Activated naive CD8-positive, alpha-beta T cell treated with anti-CD3 and anti-CD28 coated beads, Interleukin-2, amount 50 U/mL, for 16 hours (primary cell): ENCODE measurements at places on chromosomes 6 and 20.

GRCh38 chr20:39789411-39789810 lies 827.3 kb downstream of the DHX35 start:
- DNase-seq, result no peak

GRCh38 chr20:17530716-17531664 lies at the start of gene BFSP1:
TSS of gene BFSP1 (minus strand) at chr20:17531379. CDS start at chr20:17531329, 50 bp downstream.
- peak; percentile 6 for DNase-seq

GRCh38 chr6:39754514-39755115 lies 29.4 kb upstream of the KIF6 start:
- no peak for DNase-seq

DNA sequence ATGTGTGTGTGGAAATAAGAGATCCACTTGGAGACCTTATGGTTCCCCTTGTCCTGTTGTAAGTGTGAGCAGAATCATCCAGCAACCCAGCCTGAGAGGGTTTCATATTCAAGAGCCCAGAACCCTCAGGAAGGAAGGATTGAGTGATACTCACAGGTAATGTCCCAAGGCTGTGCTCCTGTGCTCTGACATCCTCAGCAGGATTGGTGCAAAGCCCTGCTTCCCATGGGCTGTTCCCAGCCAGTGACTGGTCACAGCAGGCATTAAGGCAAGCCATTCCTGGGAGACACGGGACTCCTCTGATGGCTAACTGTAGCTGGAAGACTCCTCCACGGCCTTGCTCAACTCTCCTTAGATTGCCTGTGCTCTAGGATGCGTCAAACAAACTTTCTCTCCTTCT lies 33.8 kb upstream of the HLA-G start:
- DNase-seq, result no peak

GRCh38 chr20:47568019-47568418 lies 66.3 kb downstream of the NCOA3 start:
- DNase-seq, result no peak

DNA sequence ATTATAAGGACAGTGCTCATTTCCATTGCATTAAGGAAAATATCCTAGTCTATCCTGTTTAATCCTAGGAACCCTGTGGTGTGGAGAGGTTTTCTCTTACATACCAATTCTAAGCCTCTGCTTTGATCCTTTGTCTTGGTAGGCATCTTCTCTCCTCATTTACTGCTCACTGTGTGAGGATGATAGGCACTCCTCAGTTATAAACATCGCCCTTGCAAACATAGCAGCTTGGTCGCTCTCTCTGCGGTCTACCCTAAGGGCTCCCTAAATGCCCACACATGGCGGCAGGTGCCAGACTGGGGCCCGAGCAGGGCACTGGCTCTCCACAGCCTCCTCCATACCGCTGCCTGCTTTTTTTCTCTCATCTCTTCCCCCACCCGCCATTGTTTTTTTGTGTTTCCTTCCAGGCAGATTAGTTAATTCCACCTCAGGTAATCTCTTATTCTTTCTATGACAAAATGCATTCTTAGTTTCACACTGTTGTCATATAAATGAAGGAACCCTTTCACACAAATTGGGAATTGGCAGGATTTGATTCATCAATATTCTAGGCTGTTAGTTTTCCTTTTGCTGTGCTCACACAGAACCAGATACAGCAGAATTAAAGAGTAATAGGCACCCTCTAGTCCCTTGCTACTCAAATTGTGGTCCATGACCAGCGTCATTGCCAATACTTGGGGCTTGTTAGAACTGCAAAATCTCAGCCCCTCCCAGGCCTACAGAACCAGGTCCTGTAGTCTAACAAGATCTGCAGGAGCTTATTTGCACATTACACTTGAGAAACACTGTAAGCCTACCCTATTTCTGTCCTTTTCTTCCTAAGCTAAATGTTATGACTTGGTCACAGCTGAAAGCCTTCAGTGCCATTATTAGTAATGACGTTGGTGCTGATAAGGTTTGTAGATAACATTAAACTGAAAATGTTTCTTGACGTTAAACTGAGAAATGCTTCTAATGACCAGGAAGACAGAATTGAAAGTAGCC lies 36.3 kb downstream of the CARMIL1 start:
- DNase-seq, result no peak

DNA sequence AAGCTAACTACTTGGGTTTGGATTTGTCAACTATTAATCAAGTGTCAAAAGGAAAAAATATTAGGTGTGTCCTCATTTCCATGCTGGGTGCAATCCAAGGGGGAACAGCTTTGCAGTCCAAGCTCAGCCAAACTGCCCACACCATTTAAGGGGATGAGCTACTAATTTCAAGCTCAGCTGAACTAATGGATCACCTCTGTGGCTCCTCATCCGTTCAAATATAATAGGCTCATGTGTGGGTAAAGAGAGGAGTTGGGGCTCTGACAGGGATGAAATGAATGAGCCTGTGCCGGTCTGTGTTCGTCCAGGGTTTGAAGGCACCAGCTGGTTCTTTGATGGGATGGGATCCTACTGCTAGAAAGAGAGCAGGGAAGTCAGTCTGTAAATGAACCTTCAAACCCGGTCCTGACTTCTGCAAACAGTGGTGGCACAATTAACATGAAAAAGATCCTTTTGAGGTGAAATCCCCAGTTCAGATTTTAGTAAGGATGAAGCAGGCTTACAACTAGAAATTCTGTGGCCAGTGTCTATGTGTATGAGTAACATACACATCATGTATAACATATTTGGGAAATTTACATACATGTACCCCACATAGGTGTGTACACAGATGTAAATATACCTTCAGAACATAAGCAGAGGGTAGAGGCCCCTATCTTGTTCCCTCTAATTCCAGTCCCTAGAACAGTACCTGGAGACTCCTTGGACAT lies 41.9 kb downstream of the TTI1 start:
- DNase-seq, result no peak

- DNase-seq, result no peak
These were observed 23.1 kb upstream of the LAMP5 start for GRCh38 chr20:9491324-9491723.

DNA sequence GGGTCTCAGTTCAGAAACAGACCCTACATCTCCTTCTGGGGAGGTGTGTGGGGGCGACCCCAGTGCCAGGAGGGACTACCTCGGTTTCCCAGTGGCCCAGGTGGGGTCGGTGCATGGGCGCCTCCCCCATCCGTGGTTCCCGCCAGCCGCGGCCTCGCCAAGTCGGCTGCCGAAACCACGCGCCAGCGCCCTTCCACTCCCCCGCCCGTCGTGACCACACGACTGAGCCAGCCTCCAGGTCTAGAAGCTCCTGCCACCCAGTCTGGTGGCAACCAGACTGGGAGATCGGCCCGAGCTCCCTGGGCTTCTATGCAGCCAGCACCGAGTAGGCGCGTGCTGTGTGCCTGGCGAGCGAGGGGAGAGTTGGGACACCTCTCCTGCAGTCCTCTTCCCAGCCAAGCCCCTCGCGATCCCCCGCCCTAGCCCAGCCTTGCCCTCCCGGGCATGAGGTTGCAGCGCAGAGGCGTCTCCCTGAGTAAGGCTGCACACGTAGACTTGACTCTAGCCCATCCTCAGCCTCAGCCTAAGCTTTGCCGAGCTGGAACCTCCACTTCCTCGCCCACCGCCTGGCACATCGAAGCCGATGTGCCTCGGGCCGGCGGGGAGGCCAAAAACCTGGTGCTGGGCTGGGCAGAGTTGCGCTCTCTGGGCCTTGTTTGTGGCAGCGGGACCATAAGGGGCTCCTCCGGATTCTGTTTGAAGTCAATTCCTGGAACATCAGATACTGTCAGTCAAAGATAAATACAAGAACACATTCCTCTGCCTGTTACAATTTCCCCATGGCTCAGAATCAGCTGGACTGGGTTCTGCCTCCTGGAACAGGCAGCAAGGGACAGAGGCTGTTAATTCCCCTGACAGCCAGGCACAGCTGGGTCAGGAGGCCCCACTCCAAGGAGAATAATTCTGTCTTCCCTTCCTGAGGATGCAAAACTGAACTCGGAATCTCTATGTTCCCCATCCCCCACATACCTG lies 1.5 kb upstream of the CPNE5 start:
- no peak for DNase-seq

DNA sequence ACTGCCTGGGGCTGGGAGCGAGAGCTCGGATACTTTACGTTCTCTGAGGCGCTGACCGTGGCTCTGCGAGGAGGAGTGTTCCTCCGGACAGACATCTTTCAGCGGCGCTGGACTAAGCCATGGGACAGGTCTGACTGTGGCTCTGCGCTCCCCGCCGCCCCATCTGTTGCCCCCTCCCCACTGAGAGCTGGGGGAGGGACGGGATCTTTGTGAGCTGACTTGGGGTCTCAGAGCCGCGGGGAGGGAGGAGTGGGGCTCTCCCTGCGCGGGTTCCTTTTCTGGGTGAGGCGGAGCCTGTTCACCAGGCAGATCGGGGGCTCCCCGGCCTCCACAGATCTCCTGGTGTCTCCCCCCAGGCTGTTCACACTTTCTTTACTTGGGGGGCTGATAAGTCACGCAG lies 11.3 kb upstream of the GATA5 start:
- no peak for DNase-seq

- no peak for DNase-seq
These were observed 32.6 kb downstream of the SF3B5 start for GRCh38 chr6:144062786-144063185.

GRCh38 chr6:6884193-6884627 lies 223.6 kb upstream of the RREB1 start:
- no peak for DNase-seq

- no peak for DNase-seq
These were observed 102.2 kb upstream of the ADGRF1 start for GRCh38 chr6:47144306-47144705.

- no peak for DNase-seq
These were observed 16.6 kb upstream of the WFDC12 start for GRCh38 chr20:45140836-45141235.

GRCh38 chr20:43492101-43492500 lies 15.4 kb upstream of the L3MBTL1 start:
- DNase-seq, result no peak

DNA sequence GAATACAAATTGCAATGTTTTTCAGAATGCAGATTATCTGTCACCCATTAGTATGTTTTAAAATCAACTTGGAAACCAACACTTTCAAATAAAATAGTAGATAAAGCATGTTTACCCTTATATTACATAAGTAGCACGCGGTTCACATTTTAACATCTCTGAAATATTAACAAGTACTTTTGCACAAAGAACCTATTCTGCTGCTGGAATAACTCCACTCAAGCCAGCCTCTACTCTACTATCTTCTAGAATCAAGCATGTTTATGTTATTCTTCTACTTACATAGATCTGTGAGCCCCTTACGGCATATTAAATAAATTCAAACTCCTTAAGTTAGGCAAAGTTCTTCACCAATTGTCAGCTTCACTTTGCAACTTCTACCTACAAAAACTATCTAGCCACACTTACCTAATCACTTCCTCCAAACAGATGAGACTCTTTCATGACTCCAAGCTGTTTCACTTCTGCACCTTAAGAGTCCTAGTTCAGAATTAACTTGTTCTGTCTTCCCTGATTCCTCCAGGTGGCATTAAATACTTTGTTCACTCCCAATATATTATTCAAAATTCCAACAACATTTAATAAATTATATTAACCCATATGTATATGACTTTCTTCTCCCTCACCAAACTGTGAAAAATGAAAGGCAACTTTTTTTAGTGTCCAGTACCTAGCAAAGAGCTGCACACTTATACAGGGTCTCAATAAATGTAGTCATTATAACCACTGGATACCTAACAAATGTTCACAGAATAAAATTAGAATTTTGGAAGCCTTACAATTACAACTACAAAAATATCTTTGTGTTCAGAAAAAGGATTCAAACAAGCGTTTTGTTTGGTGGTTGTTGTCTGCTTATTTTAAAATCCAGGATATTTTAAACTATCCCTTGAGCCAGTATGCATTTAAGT lies 12.1 kb downstream of the CEP85L start:
- DNase-seq, result no peak

DNA sequence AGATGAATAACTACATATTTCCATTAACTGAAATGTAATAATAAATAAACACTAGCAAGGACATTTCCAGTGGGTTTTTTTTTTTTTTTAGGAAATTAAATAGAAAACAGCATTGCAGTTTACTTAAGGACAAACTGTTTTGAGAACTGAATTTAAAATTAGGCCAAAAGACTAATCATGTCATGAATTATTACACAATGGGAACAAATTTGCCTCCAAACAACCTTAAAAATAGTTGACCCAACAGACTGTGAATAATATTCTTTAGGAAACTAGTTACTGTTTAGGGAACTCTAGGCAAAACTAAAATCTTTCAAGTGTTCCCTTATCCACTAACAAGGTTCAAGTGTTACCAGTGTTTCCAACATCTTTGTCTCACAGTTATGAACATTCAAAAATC lies 16.4 kb upstream of the COL12A1 start:
- DNase-seq, result no peak

GRCh38 chr6:25462235-25462897 lies 183.2 kb downstream of the CARMIL1 start:
- no peak for DNase-seq

- DNase-seq, result no peak
These were observed 104.3 kb downstream of the AHI1 start for GRCh38 chr6:135393289-135393688.

DNA sequence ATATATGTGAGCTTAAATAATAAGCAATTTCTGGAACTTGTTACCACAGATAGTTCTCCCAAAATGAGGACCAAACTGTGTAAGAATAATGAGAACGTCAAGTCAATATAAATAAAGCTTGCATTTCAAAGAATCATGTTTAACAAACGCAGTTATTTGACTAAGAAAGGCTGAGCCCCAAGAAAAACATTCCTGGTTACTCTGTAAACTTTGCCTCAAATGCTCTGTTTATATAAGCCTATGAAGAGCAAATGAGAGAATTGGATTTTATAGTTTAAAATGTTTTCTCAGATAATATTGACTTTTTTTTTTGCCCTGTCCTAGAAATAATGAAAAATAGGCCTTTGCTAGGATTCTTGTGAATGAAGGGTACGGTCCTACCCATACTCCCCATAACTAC lies 81.3 kb downstream of the C6orf52 start:
- DNase-seq, result no peak
